ENCODE measurements at places on chromosomes 11 and 22.

DNA sequence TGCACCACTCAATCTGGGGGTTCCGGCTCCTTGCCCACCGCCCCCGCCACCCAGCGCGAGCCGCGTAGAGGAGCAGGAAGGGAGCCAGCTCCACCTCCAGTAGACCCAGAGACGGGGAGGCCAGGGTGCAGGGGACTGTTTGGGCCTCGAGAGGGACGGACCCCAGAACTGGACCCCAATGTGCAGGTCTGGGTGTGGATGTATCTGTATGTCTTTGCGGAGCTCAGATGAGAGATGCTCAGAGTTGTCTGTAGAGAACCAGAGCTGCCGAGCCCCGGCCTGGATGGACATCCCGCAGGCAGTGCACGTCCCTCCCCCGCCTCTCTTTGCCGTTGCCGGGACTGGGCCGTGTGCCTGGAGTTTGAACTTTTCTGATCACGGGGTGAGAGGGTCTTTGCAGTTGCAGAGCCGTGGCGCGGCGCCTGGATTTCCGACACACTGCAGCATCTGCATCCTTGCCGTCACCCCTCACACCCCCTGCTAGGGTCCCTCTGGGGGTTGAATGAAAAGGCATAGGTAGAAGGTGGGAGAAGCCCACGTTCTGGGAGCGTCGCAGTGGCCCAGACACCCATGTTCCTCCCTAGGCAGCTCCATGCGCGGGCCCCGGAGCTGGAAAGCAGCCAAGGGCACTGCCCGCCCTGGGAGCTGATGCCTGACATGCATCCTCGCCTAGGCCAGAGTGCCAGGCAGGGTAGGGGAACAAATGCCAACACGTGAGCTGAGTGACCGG is 105.2 kb downstream of the KCNQ1 start:
- DNase-seq, result no peak

- no peak for DNase-seq
Observed at GRCh38 chr22:30856741-30857502, 111.7 kb downstream of the MORC2 start.

GRCh38 chr11:24514219-24514594 is 17.4 kb downstream of the LUZP2 start:
- no peak for DNase-seq

DNA sequence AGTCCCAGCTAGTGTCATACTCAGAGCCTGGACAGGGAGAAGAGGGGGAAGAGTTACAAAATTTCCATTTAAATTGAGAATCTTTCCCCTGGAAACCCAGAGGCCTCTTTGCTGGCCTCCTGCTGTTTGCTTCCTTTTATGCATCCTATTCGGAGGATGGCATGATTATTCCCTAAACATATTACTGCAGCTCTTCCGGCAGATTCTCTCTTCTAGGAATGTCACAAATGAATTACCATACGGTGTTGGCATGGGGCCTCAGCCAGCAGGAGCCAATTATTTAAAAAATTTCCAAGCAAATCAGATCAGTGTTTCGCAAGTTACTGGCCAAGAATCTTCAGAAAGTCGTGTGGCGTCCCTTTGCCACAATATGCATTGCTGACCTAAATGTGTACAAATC is 326.7 kb upstream of the NCAM1 start:
- DNase-seq, result no peak

- DNase-seq, result peak; percentile 58
Observed at GRCh38 chr22:37176464-37177061, 11.5 kb downstream of the C1QTNF6 start.

- DNase-seq, result no peak
Observed at GRCh38 chr11:70663815-70664214, 265.5 kb downstream of the CTTN start.

DNA sequence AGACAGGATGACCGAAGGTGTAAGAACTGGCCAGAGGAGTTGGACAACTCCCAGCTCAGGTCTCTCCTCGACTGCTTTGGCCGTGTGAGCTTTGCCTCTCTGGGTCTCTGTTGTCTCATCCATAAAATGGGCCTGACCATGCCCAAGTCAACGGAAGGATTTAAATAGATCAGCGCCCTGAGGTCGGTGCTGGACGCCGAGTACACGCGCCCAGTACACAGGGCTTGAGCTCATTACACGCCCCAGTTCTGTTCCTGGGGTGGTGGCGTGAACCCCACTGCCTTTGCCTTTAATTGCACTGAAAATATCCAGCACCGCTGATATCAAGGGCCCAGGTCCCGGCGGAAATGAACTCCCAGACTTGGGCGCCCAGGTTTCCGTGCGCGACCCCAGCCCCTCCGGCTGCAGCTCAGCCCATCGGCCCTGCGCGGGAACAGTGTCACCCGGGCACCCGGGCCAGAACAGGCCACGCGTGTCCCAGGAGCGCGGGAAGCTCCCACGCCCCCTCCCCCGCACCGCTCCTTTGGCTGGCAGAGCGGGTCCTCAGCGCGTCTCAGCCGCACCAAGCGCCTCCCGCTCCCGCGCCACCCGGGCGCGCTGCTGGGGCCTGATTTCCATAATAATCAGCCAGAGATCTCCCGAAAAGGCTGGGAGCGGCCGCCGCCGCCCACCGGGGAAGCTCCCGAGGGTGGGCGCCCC is 42.2 kb downstream of the CYTH4 start:
- no peak for DNase-seq

GRCh38 chr11:69374110-69374945 is 80.4 kb downstream of the MYEOV start:
- DNase-seq, result no peak

GRCh38 chr11:34449013-34449412 is 10.3 kb downstream of the CAT start:
- peak; percentile 38 for DNase-seq

DNA sequence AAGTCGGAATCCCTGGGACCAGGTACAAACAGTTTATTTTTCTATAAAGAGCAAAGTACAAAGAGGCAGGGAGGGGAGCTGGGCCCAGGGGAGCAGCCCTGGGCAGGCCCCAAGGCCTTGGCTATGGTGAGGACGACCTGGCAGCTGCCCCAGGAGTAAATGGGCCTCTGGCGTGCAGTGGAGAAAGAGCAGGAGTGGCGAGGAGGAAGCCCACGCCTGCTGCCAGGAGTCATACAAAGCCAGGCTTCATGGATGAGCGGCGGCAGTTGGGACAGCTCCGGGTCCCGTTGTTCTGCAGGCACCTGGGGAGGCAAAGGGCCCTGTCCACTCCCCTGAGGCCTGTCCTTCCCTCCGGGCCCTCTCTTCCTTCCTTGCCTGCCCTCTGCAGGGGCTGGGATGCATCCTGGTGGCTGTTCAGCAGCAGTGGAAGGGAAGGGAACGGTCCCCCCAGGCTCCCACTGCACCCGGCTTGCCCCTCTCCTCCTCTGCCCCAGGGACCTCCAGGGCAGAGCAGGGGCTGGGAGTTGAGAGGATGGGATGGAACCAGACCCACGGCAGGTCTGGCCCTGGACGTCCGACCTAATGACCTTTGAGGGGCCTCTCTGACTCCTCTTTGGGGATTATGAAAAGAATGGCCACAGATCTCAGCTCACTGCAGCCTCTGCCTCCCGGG is 11.1 kb downstream of the RAPSN start:
- DNase-seq, result no peak

GRCh38 chr11:70703141-70704064 is 305.1 kb downstream of the CTTN start:
- DNase-seq, result no peak
